Ovary (tissue), 10 donors: ENCODE measurements at places on chromosomes 2 and 18. TPM values are rescaled to one million over a fixed set of nuclear protein-coding genes. Genes with fewer than 3 reads are reported as not detected.

Gene CCDC88A
- 44.4 TPM for total RNA-seq

Gene SYT4
- total RNA-seq = 2.9 TPM

Gene USP37
- total RNA-seq = 17.6 TPM

Gene FAM237A
- not detected for total RNA-seq

Gene POMC
- 1.9 TPM for total RNA-seq

Gene GAREM1
- total RNA-seq = 4.9 TPM

Gene GKN1
- not detected for total RNA-seq

Gene EGR4
- total RNA-seq = not detected

DNA sequence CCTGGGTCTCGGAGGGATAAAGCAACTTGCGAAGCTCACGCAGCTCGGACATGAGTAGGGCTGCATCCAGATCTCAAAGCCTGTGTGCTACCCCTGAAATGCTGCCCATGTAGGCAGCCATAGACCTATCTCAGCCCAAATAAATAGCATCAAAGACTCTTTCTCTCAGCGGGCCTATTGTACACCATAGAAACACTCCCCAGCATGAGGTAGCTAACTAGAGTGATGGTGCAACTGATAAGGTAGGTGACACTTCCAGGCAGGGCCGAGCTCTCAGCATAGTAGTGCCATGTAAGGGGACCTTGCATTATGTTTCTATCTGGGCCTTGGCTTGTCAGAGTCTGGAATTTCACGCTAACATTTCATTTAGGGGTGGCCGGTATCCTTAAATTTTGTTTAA, 52.4 kb downstream of the RABL2A start:
- H3K27me3 ChIP-seq = no peaks in the 10 kb centered on the region
- H3K4me3 ChIP-seq = no peak overlapping the region
- no peak for DNase-seq

DNA sequence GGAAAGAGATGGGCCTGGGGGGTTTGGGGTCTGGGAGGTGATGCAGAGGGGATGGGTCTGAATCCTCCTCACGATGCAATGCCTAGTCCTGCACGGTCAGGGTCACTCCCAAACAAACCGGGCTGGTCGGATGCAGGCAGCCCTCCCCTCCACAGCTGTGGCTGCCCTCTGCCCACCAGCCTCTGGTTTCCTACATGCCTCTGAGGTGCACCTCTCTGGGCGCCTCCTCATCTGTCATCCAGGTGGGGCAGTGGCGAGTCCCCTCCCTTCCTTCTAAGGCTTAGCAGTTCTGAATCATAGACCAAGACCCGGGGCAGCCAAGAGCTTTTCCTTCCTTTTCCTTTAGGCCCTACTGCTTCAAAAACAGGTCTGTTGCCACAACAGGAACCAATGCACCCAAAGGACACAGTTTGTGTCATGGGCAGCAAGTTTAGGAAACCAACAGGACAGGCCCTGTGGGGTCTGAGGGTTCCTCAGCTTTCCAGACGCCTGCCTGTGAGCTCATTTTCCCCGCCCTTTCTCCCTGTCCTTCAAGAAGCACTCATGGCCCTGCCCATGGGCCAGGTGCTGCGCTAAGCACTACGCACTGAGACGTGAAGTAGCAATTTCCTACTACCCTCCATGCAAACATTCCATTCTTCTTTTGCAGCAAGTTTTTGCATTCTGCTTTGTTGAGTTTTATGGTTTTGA, 6.5 kb upstream of the MAL start:
- H3K27ac ChIP-seq = no peak overlapping the region
- no peak for DNase-seq
- H3K27me3 ChIP-seq = no peaks in the 10 kb centered on the region
- H3K4me1 ChIP-seq = no peaks in the 10 kb centered on the region
- no peak overlapping the region for H3K4me3 ChIP-seq

- no peaks in the 10 kb centered on the region for H3K36me3 ChIP-seq
- H3K4me3 ChIP-seq = no peak overlapping the region
- H3K27ac ChIP-seq = no peak overlapping the region
- H3K27me3 ChIP-seq = no peaks in the 10 kb centered on the region
Observed at GRCh38 chr2:72141032-72141645, 6.5 kb downstream of the CYP26B1 start.

DNA sequence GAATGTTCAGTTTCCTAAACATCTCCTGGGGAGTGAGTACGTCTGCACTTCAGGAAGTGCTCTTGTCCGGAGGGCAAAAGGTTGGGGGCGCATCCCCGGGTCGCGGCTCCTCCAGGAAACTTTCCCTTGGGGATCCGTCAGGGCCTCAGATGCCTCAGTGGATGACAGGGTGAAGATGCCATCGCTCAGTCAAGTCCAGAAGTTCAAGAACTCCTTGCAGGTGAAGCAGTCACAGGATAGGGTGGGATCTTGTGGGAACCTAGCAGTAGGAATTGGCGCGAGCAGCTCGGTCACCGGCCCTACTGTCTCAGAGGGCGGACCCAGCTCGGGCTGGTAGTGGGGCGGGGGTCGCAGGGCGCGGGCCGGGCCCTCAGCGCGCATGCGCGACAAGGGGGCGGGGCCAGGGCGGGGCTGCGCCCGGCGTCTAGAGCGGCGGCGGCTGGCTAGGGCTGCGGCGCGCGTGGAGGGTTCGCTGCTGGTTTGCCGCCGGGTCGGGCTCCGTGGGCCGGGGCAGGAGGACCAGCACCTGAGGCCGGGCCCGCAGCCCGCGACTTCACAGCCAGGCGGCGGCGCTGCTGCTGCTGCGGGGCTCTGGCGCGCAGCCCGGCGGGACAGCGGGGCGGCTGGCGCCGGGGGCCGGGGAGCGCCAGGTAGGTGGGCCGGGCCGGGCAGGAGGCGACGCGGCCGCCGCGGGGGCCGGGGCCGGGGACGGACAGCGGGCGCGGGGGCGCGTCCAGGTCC, at the start of gene INPP4A:
INPP4A (plus strand) TSS at position 423 of the 741 bp plus-strand sequence. CDS start 75,191 bp downstream, outside the sequence.
- H3K4me3 ChIP-seq = peak within 1 kb of the TSS; percentile 62
- H3K27me3 ChIP-seq = no peaks in the 10 kb centered on the region
- peak within 1 kb of the TSS; percentile 42 for H3K27ac ChIP-seq
- peaks cover 10% of the 10 kb centered on the region for H3K4me1 ChIP-seq

GRCh38 chr18:79208906-79209305, 139.7 kb downstream of the ATP9B start:
- no peak overlapping the region for H3K4me3 ChIP-seq
- no peaks in the 10 kb centered on the region for H3K36me3 ChIP-seq
- DNase-seq = peak; percentile 20
- H3K27me3 ChIP-seq = no peaks in the 10 kb centered on the region

DNA sequence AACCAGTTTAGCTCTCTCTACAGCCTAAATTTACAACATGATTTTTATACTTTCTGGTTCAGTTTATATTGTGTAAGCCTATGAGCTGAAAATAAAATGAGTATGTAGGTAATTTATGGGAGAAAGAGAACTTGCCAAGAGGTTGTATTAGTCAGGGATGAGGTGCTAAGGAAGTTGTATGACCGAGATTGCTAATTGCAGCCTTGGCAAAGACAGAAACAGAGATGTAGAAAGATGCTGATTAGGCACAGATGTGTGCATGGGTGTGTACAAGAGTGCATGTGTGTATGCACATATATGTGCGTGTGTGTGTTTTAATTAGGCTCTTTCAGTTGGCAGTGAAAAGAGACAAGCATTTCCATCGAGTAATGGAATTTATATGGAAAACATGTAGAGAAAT, 213.9 kb downstream of the FBXO15 start:
- H3K27ac ChIP-seq = no peak overlapping the region
- no peak for DNase-seq
- H3K27me3 ChIP-seq = no peaks in the 10 kb centered on the region
- H3K36me3 ChIP-seq = no peaks in the 10 kb centered on the region

DNA sequence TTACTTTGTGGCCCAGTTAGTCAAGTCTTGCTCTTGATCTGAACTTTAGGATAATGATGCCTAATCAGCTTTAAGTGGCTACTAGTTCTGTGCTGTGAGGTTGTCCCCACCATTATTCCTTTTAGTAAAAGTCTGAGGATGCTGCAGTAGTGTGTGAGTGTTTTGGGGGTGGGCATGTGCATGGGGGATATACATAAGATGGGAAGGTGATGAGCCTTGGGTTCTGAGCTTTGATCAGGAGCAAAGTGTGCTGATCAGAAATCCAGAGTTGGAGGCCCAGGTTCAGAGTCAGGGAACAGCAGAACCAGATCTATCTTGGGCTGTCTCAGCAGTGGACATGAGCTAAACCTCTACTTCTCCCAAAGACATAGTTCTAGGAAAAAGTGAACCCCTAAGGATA, 66.8 kb downstream of the POLE4 start:
- H3K4me1 ChIP-seq = no peaks in the 10 kb centered on the region
- H3K27ac ChIP-seq = no peak overlapping the region
- no peaks in the 10 kb centered on the region for H3K36me3 ChIP-seq

GRCh38 chr2:121884511-121884921, 129.1 kb downstream of the TSN start:
- no peak overlapping the region for H3K4me3 ChIP-seq
- H3K4me1 ChIP-seq = no peaks in the 10 kb centered on the region
- no peaks in the 10 kb centered on the region for H3K27me3 ChIP-seq
- no peak overlapping the region for H3K27ac ChIP-seq

- H3K27me3 ChIP-seq = no peaks in the 10 kb centered on the region
- no peak overlapping the region for H3K27ac ChIP-seq
- peaks cover 14% of the 10 kb centered on the region for H3K4me1 ChIP-seq
- H3K36me3 ChIP-seq = no peaks in the 10 kb centered on the region
- no peak overlapping the region for H3K4me3 ChIP-seq
Observed at GRCh38 chr2:177281400-177282180, 17.1 kb upstream of the NFE2L2 start.

DNA sequence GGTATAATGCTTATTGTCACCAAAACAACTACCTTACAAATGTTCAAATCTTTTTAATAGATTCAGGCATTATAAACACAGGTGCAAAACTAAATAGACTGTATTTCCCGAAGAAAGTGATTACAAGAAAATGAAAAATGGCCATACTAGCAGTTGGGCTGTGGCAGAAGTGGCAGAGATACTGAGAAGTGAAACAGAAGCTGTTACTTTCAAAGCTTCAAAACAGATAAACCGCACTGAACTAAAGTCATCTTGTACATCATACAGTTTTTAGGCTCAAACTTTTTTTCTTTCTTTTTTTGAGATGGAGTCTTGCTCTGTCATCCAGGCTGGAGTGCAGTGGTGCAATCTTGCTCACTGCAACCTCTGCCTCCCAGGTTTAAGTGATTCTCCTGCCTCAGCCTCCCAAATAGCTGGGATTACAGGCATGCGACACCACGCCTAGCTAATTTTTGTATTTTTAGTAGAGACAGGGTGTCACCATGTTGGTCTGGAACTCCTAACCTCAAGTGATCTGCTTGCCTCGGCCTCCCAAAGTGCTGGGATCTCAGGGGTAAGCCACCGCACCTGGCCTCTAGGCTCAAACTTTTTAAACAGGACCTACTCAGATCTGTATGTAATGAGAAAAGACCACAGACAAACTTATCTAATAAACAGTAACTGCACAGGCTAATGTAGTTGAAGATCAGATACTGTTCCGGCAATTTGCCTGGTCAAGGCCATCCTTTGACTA, 77.9 kb upstream of the SATB2 start:
- no peaks in the 10 kb centered on the region for H3K27me3 ChIP-seq
- no peak overlapping the region for H3K4me3 ChIP-seq
- no peak for DNase-seq
- H3K27ac ChIP-seq = no peak overlapping the region
- no peaks in the 10 kb centered on the region for H3K36me3 ChIP-seq
- no peaks in the 10 kb centered on the region for H3K4me1 ChIP-seq

DNA sequence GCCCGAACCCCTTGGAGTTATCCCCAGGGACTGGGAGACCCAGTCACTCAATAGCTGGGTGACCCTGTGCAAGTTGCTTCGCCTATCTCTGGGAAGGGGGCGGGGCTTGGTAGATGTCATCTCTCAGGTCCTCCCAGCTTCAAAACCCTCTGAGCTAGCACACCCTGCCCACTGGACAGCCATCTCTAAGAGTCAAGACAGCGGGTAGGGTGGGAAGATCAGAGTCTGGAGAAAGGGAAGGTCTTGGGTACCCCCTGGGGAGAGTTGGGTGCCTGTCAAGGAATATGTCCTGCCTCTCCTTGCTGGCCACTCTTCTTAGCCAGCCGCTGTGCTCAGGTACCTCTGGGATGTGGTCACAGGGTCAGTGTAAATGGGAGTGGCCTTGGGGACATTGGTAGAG, 8.0 kb downstream of the GLI2 start:
- no peaks in the 10 kb centered on the region for H3K27me3 ChIP-seq
- no peak for DNase-seq
- peaks cover 18% of the 10 kb centered on the region for H3K4me1 ChIP-seq
- H3K27ac ChIP-seq = no peak overlapping the region

GRCh38 chr18:41657189-41657588, 297.8 kb upstream of the PIK3C3 start:
- H3K4me3 ChIP-seq = no peak overlapping the region
- H3K36me3 ChIP-seq = no peaks in the 10 kb centered on the region
- no peaks in the 10 kb centered on the region for H3K4me1 ChIP-seq
- no peak overlapping the region for H3K27ac ChIP-seq
- no peaks in the 10 kb centered on the region for H3K27me3 ChIP-seq
- DNase-seq = no peak

DNA sequence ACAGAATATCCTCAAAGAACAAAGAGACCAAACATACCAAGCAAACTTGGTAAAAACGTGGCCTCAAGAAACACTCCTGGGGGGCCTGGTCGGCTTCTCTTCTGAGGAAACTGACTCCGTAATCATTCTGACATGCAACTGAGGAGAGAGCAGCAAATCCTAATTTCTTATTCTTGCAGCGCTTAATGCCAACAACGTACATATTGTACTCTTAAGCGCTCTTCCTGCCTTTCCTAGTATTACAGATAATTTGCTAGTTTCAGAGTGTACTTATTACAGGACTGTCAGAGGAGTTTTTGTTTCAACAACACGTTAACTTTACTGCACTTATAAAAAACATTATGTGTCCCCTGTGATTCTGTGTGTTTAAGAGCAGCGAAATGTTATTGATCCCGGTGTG, 64.9 kb downstream of the ZNF521 start:
- peaks cover 6% of the 10 kb centered on the region for H3K4me1 ChIP-seq
- H3K27ac ChIP-seq = no peak overlapping the region
- no peak overlapping the region for H3K4me3 ChIP-seq
- no peaks in the 10 kb centered on the region for H3K27me3 ChIP-seq
- no peaks in the 10 kb centered on the region for H3K36me3 ChIP-seq
